ENCODE measurements at places on chromosomes 2 and 18. TPM values are rescaled to one million over a fixed set of nuclear protein-coding genes. Genes with fewer than 3 reads are reported as not detected.

GRCh38 chr18:59898609-59899297 is 1.0 kb upstream of the PMAIP1 start:
- no peak for DNase-seq

Gene TWIST2
- 4.0 TPM for polyA plus RNA-seq

GRCh38 chr2:134712299-134712698 is 6.5 kb downstream of the TMEM163 start:
- no peak for DNase-seq

Gene ST8SIA5
- 0.61 TPM for polyA plus RNA-seq

DNA sequence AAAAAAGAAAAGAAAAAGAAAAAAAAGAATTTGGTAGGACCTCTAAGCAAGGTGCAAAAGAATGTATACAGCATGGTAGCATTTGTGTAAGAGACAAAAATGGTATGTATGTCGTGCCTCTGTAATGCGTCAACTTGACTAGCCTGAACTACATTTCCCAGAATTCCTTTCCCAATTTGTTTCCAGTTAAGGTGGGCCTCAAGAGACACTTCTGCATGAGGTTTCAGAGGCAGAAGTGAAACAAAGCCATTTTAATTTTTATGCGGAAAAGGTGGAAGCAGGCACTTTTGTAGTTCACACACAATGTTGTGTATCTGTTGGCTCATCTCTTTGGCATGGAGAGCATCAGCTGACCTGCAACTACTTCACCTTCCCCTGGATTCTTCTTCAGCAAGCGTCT is 56.5 kb upstream of the PAPOLG start:
- DNase-seq = no peak

- no peak for DNase-seq
These were observed 154.3 kb downstream of the RNF152 start for GRCh38 chr18:61738488-61738887.

Data from right renal cortex interstitium (tissue), 3 donors.